ENCODE measurements at places on chromosomes 4 and X.

DNA sequence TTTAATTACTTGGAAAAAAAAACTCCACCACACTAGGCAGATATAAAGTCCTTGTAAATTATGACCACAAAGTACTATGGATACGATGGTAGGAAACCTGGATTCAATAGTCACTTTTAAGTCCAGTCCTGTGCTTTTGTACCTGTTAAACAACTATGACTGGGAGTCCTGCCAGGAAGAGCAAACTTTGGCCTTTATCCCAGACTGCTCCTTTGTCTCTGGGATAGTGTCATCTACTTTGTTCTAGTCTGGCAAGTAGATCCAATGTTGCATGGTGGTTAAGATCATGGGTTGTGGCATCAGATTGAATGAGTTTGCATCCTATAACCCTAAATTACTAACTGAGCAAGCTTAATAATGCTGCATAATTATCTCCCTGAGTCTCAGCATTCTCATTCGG is 175.3 kb upstream of the FGF13 start:
- no peak for DNase-seq

GRCh38 chr4:85218756-85219155 is 252.3 kb upstream of the WDFY3 start:
- DNase-seq, result no peak

GRCh38 chrX:66680451-66680850 is 41.6 kb upstream of the EDA2R start:
- DNase-seq, result no peak

DNA sequence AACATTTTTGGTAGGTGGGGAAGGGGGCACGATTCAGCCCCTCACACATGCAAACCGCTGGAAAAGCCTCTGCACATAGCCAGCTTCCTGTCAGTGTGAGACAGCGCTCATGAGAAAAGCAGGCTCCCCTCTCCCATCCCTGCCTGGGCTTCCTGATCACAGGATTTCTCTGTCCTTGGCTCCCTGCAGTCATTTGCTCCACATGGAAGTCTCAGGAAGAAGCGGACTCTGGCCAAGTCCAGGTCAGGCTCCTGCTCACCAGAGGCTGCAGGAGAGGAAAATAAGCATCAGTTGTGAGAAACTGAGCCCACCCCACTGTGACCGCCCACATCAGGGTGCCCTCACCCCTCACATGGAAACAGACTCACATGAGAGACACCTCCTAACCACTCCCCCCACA is 664.3 kb upstream of the TENM3 start:
- no peak for DNase-seq

GRCh38 chrX:136752796-136753195 is 27.9 kb downstream of the ARHGEF6 start:
- no peak for DNase-seq

GRCh38 chrX:32084757-32085156 is 1012.9 kb upstream of the FTHL17 start:
- DNase-seq, result no peak
